Kidney tubule cell (primary cell): ENCODE measurements at places on chromosomes 3 and 15.
A peak's percentile ranks its signal among the peaks of the same experiment; 100 is the strongest.

GRCh38 chr3:123755085-123755484 lies 129.0 kb downstream of the MYLK start:
- DNase-seq = peak; percentile 98

DNA sequence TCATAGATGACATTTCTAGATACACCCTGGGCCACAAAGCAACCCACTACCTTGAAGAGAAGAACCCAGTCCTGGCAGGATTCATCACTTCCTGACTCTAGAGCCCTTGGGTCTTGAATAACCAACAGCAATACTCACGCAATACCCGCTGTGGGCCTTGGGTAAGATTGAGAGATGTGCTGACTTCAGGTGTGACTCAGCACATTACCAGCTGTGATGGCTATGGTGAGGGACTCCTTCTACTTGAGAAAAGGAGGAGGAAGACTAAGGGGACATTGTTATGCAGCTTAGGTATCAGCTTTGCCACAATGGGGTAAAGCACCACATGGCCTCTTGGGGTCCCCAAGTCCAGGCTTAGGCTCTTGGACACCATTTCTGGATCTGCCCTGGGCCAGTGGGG lies 14.9 kb downstream of the C3orf33 start:
- peak; percentile 60 for DNase-seq

DNA sequence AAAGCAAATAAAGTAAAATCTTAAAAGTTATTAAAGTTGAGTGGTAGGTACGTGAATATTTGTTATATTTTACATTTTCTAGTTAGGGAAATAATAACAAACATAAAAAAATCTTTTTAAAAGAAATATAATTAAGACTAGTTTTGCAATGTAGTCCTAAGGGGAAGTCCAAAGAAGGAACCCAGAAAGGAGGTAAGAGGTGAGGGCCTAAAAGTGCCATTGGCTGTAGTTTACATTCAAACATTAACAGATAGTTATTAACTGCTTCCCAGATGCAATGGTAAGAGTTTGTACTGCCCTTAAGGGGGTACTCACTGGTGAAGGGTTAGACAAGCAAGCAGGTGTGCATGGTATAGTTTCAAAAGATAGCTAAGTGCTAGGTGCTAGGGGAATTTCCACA lies 79.2 kb downstream of the B3GALNT1 start:
- no peak for DNase-seq

DNA sequence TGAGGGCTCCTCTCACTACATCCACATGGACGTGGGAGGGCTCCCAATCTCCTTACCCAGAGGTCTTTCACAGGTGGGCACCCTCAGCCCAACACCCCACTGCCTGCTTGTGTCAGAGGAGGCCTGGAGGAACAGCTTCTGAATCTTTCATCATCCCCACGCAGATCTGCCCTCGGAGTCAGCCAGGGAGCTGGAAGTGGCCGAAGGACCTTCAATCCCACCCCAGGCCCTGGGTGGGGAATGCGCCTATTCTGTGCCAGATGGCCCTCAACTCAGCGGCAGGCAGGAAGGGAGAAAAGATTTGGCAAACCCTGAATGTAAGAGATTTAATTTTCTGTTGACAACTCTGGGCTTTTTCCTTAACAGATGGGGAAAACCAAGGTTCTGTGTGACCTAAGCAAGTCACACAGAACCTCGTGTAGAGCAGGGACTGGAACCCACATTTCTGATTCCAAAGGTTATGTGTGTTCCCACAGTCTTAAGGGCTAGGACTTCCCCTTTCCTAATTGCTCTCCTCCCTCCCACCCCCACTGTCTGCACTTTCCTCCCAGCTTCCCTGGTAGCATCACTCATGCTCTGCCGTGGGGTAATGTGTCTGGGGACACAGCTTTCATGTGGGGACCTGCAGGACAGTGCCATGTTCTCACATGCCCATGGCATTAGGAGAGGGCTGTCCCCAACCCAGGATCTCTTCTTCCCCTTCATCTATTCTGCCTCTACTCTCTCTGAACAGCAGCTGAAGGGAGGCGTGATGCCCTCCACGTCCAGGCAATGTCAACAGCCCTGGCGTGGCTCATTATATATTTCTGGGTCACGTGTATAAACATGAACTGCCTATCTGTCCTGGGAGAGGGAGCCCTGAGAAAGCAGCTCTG lies 98.1 kb downstream of the SEMA5B start:
- DNase-seq = no peak

DNA sequence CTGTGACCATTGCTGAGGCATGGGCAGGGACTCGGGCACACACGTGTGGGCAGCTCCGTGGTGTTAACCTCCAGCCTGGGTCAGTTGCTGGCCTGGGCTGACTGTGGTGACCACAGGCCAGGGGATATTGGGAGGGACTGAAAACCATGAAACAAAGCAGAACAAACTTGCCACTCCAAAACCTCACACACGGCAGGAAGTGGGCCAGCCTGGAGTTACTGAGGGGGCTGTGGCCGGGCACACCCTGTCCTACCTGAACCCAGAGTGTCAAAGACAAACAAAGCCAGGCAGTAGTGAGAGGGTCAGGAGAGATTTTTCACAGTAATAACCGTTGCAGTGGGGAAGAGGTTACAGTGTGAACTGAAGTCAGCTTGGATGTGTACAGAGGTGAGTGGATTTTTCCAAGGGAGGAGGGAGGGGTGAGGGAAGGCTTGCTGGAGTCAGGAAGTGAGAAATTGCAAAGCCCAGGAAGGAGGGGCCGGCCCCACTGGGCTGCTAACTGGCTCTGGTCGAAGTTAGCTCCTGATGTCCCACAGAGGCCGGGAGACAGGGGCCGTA lies 40.0 kb upstream of the ATP10A start:
- peak; percentile 73 for DNase-seq

DNA sequence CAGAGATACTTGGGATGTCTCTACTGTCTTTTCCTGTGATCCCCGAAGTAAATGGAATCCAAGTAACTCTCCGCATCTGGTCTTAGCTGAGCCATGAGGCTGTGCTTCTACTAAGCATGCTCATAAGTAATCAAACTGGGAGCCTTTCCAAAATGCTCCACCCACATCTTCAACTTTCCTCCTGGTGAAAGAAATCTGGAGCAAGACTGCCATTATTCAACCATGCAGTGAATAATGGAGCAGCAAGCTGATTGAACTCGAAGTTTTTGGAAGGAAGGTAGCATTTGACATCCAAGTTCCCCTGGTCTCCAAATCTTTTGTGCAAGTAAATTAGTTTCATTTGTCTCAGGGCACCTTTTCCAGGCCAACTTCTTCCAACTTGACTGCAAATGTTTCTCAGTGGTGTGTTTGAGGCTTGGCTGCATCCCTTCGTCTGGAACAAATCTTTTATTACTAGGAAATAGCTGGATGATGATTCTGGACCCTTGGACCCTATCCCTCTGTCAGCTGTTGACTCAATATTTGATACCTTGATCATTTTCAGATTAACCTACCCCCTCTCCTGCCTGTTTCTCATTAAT lies 19.4 kb downstream of the GXYLT2 start:
- DNase-seq = no peak

GRCh38 chr15:36778531-36778930 lies 199.1 kb downstream of the CDIN1 start:
- no peak for DNase-seq

- peak; percentile 34 for DNase-seq
Observed at GRCh38 chr3:193335031-193335430, 43.5 kb downstream of the ATP13A5 start.

DNA sequence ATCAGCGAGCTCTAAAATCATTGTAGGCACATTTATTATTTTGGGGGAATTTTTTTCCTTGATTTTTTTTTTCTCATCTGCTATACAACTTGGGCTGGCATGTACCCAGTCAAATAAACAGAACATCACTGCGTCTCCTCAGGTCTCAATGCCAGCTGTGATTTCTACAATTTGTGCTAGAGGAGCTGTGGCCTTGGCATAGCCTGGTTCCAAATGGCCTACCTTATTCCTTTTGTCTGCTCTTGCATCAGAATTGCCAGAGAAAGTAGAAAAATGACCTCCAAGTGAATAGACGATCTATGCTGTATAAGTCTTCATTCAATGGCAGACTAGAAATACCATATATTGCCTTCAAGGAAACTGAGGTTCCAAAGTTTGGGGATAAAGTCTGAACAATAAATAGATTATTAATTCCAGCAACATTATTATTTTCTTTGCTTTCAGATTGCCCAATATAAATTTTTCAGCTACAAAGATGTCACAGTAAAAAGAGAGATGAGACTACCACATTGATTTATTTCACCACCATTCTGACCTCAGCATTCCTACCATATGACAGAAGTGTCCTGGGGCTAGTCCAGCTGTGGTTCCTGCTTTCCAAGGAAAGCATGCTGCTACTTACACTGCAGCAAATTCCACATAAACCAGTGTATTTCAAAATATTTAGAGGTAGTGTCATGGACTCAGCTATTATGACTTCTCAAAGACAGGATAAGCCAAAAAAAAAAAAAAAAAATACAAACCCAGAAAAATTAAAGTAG lies 493.9 kb upstream of the ZNF385D start:
- DNase-seq = peak; percentile 74

GRCh38 chr3:30664459-30664858 lies 58.1 kb downstream of the TGFBR2 start:
- DNase-seq = no peak

DNA sequence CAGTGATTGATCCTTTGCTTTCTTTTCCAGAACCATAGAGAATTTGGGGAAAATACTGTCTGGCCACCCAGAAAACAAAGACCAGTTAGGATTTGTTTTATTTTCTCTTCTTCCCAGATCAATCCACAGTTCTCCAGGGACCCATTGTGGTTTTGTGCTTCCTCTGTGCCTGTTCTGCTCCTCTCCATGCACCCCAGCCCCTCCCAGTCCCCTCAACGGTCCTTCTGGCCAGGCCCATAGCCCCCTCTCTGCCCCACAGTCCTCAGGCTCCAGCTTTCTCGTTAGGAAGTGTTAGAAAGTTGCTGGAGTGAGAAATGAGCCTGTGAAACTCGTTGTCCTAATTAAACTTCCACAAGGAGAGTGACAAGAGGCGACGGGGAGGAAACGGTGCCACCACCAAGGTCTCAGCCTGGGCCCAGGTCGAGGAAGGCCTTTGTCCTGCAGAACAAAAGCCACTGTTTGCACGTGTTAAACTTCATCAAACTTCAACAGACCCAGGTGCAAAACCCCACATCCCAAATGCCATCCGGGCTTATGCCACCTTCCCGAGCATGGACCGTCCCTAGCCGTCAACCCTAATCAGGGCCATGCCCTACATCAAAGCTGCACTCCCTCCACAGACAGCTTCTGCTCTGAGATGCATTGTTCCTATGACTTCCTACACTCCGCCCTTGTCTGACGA lies 18.7 kb upstream of the ALDH1A3 start:
- no peak for DNase-seq

DNA sequence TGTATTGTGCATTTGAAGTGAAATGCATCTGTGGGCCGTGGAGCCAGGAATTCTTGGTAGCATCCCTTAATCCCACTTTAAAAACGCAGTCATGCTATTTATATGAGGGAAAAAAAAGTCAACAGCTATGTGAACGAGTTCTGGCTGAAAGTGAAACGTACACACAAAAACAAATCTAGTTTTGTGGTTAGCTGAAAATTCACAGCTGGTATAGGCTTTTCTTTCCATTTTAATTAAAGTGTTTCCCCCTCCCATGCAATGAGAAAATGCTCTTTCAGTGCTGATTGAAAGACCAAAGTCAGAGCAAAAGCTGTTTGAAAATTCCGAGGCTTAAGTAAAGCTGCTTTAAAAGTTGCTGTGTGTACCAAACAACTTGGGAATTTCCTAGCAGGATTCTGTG lies 297.4 kb downstream of the PLCL2 start:
- DNase-seq = no peak

- no peak for DNase-seq
Observed at GRCh38 chr3:179474480-179474879, 23.2 kb upstream of the GNB4 start.

- peak; percentile 79 for DNase-seq
Observed at GRCh38 chr15:39181940-39182339, 398.9 kb upstream of the THBS1 start.

DNA sequence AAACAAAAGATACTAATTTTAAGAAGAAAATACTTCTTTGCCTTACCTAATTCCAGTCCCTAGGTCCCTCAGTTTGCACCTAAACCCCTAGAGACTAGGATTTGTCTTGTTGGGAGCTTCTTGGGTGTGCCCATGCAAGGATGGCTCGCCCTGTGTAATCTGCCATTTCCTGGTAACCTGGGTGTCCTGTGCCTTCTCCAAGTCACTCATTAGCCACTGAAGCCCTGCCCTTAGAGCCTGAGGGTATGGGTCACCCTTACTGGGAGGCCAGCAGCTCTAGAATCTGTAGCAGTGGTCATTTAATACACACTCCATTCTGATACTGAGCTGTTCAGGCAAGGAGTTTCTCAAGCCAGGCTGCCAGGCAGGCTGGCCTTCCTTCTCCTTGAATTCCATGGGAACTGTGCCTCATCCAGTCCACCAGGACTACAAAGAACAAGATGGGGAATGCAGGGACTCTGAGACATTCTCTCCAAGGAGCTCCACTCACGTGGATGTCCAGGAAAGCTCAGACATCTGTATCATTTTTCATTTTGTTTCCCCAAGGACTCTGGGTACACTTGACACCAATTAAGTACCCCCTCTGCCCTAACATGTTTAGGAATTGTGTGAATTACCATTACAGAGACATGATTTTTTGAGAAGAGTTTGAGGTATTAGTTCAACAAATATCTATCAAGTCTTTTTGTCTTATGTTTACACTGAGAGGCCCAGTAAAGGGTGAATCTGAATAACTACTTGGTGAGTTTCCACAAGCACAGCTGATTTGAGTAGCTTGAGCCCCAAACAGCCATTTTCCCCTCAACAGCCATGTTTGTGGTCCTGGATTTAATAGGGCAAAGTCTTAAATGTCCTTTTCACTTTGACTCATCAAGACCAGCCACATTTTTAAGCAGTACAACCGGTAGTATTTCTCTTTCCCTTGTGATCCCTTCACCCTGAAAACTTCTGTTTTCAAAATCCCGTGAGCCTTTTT lies 52.6 kb downstream of the ARNT2 start:
- DNase-seq = peak; percentile 56

- DNase-seq = no peak
Observed at GRCh38 chr3:13792512-13793371, 87.1 kb downstream of the WNT7A start.

- DNase-seq = no peak
Observed at GRCh38 chr3:186653080-186653707, 12.6 kb upstream of the HRG start.

GRCh38 chr3:187183903-187184302 lies 13.4 kb upstream of the RTP1 start:
- DNase-seq = no peak

DNA sequence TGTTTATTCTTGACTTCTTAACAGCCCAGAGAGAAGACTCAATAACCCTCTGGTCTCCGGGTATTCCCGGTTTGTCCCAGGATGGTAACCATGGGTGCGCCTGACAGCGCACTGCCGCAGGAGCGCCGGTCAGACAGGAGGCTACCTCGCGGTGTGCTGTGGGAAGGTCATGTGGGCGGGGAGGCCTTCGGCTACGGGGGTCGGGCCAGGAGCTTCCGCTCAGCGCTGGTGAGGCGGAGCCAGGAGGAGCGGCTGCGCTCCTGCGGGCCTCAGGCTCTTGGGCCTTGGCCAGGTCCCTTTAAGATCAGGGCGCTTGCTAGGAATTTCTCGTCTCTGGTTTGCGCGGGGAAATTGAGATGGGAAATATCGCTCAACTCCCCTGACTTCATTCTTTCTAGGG lies 182.3 kb upstream of the NDN start:
- DNase-seq = peak; percentile 48

- no peak for DNase-seq
Observed at GRCh38 chr3:113638910-113639309, 57.5 kb downstream of the USF3 start.
